Thymus (tissue), 14 donors: ENCODE measurements at places on chromosomes 3 and 15. TPM values are rescaled to one million over a fixed set of nuclear protein-coding genes. Genes with fewer than 3 reads are reported as not detected.

The MRPS22 gene
- total RNA-seq: 55.2 TPM

The GNAT1 gene
- total RNA-seq: 0.05 TPM

The PAK6 gene
- total RNA-seq: 0.38 TPM

The NUSAP1 gene
- 152 TPM for total RNA-seq

The CLEC3B gene
- 25.5 TPM for total RNA-seq

The GRIP2 gene
- total RNA-seq: 0.14 TPM

The CHP1 gene
- 21.6 TPM for total RNA-seq

The XPC gene
- 19.1 TPM for total RNA-seq

The BOC gene
- total RNA-seq: 5.5 TPM

The SLC22A14 gene
- 0.05 TPM for total RNA-seq

The TCTA gene
- total RNA-seq: 12.7 TPM

The LSMEM2 gene
- total RNA-seq: not detected

The PIERCE2 gene
- total RNA-seq: 1.9 TPM

The SSUH2 gene
- total RNA-seq: 0.47 TPM
